ENCODE measurements at places on chromosomes 7 and 10. TPM values are rescaled to one million over a fixed set of nuclear protein-coding genes. Genes with fewer than 3 reads are reported as not detected.

Gene TLX1
- not detected for total RNA-seq

Gene ZNF680
- 23.4 TPM for total RNA-seq

DNA sequence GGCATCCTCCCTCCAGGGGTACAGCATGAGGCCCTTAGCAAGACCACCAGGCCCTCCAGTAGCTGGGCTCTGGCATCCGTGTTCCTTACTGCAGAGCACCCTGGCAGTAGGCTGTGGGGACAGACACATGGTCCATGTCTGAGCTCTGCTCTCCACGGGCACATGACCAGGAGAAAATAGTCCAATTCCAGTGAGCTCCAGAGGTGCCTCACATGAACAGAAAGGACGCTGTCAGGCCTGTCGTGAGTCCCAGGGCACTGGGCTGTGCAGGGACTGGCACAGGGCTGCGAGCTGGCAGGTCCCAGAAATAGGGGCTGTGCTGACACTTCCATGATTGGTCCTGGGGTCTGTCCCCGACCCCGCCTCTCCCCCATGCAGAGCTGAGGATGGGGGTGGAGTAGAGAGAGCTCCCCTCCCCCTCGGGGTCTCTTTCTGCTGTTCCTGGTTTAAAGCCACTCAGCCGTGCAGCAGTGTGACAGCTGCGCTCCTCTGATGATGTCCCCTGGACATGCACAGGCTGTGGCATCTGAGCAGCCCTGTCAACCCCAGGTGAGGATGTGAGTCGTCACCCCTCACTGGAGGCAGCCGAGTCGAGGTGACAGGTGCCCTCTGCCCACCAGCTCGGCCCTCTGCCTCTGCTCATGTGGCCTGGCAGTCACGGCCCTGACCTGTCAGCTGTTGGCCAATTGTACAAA, 25.2 kb upstream of the ZNF488 start:
- H3K4me3 ChIP-seq: no peak overlapping the region
- peaks cover 2% of the 10 kb centered on the region for H3K4me1 ChIP-seq
- no peaks in the 10 kb centered on the region for H3K27me3 ChIP-seq
- H3K36me3 ChIP-seq: no peaks in the 10 kb centered on the region
- no peak overlapping the region for H3K27ac ChIP-seq

DNA sequence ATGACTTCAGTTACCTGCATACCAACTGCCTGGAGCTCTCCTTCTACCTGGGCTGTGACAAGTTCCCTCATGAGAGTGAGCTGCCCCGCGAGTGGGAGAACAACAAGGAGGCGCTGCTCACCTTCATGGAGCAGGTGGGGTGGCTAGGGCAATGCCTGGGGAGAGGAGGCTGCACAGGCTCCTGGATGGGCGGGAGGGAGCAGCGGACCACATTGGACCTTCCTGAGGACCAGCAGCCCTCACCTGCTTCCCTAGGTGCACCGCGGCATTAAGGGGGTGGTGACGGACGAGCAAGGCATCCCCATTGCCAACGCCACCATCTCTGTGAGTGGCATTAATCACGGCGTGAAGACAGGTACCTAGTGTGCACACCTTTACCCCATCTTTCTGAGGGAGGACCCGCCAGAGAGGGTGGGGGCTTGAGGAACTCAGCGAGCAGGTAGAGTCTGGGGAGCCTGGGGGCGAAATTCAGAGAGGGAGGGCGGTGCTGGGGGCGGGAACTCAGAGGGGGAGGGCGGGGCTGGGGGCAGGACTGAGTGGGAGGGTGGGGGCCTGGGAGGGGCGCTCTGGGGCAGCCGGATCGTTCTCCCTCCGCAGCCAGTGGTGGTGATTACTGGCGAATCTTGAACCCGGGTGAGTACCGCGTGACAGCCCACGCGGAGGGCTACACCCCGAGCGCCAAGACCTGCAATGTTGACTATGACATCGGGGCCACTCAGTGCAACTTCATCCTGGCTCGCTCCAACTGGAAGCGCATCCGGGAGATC, 9.0 kb downstream of the AEBP1 start:
- H3K36me3 ChIP-seq: no peaks in the 10 kb centered on the region
- H3K27ac ChIP-seq: no peak overlapping the region
- no peaks in the 10 kb centered on the region for H3K4me1 ChIP-seq
- H3K27me3 ChIP-seq: no peaks in the 10 kb centered on the region

DNA sequence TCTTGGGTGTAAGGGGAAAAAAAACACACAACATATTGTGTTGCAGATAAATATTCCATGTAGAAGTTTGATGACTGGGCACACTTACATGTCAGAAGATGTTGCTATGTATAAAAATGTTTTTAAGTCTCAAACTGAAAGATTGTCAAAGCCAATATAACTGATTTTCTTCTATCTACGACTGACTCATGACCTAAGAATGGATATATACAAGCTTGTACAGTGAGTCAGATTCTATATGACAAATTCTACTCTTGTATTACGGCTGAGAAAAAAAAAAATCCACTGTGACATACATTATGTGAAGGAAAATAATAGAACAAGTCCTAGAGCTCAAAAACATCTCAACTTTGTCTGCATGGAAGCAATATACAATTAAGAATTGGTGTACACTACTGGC, 343.0 kb upstream of the PCDH15 start:
- DNase-seq: no peak
- no peak overlapping the region for H3K4me3 ChIP-seq
- H3K4me1 ChIP-seq: no peaks in the 10 kb centered on the region
- no peaks in the 10 kb centered on the region for H3K27me3 ChIP-seq

All from tibial nerve (tissue), 4 donors.